Frontal cortex (tissue), 4 donors: ENCODE measurements at places on chromosomes 2 and 18. TPM values are rescaled to one million over a fixed set of nuclear protein-coding genes. Genes with fewer than 3 reads are reported as not detected.

- DNase-seq = no peak
Observed at GRCh38 chr18:6509417-6509816, 94.7 kb upstream of the L3MBTL4 start.

DNA sequence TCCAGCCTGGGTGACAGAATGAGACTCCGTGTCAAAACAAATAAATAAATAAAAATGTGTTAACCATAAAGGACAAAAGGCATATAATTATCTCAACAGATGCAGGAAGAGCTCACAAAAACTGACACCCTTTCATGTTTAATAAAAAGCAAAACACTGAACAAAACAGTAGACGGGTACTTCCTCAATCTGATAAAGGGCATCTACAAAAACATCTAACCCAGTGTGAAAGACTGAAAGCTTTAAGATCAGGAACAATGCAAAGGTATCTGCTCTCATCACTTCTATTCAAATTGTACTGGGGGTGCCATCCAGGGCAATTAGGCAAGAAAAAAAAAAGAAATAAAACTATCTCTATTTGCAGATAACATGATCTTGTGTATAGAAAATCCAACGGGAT lies 11.7 kb upstream of the NCL start:
- DNase-seq = no peak

DNA sequence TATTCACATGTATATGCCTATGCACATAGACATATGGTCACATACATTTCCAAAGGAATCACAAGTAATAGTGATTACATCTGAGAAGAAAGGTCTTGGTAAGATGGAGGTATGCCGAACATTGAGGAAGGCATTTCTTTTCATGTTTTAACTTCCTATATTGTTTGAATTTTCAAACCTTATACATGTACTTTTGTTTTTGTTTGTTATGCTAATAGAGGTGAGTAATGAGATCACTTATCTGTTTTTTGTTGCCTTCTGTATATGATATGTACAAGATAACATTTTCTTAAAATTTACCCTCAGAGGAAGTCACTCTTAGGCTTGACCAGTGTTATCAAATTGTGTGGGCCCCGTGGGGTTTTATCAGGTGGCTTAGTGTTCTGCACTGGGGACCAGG lies 166.5 kb upstream of the OTX1 start:
- no peak for DNase-seq

GRCh38 chr2:205060269-205060668 lies 515.0 kb downstream of the PARD3B start:
- DNase-seq = no peak

DNA sequence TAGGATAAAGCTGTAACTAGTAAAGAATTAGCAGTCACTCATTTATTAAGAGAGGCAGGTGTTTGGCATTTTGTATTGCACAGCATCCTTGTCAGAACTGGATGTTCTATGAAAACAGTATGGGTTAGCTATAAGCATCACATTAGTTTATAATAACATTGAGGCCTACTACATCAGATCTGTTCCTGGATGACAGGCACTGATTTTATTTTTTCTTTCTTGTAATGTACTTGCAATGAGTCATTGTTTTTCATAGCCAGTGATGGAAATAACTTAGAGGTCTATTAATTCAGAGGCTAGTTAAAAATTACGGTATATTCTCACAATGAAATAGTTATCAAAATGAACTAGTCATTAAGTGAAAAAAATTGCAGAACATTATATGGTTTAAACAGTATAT lies 13.0 kb upstream of the RMDN2 start:
- no peak for DNase-seq

DNA sequence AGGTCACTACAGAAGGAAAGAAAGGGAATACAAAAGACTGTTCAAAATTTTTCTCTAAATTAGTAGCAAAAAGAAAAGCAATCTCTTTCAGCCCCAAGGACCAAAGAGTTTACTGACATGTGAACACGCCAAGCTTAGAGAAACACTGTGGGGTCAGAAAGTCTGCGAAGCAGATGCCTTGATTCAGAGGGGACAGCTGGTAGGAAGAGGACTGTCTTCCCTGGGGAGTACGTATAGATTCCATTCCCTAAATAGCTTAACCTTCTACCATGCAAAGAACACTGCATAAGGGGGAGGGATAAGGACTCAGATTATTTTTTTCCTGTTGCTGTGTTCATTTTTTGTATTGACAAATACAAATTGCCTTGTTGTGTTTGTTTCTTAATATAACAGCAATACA lies 96.1 kb downstream of the IRS1 start:
- DNase-seq = no peak

- DNase-seq = no peak
Observed at GRCh38 chr2:4992226-4992625, 700.0 kb upstream of the SOX11 start.

- no peak for DNase-seq
Observed at GRCh38 chr18:71754246-71754645, 789.9 kb downstream of the CBLN2 start.

DNA sequence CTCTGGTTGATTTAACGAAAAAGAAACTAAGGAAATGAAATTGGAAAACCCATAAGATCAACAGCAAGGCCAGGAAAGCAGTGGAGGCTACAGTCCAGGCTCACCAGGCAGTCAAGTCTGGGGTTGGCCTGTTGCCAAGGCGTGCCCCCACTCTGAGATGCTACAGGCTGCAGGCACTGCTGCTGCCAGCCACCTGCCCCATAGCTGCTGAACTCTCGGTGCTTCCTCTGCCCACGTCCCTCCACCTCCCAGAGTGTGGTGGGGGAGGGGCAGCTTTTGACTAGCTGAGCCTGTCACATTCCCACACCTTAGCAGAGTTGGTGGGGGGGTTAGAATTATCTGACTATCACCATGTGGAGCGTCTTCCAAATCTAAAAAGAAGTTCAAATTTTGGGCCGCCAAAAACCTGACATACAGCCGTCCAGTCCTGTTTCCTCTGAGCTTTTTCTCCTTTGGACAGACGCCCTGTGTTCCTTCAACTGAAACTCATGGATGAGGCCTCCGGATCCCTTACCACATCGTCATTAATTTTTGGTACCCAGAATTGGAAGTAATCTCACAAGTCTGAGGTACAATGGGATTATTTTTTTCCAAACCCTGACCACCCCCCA lies 3.9 kb upstream of the SH3RF3 start:
- no peak for DNase-seq

GRCh38 chr2:30487603-30488002 lies 40.6 kb downstream of the LCLAT1 start:
- no peak for DNase-seq

- DNase-seq = no peak
Observed at GRCh38 chr2:240233885-240234502, 93.5 kb upstream of the OTOS start.

DNA sequence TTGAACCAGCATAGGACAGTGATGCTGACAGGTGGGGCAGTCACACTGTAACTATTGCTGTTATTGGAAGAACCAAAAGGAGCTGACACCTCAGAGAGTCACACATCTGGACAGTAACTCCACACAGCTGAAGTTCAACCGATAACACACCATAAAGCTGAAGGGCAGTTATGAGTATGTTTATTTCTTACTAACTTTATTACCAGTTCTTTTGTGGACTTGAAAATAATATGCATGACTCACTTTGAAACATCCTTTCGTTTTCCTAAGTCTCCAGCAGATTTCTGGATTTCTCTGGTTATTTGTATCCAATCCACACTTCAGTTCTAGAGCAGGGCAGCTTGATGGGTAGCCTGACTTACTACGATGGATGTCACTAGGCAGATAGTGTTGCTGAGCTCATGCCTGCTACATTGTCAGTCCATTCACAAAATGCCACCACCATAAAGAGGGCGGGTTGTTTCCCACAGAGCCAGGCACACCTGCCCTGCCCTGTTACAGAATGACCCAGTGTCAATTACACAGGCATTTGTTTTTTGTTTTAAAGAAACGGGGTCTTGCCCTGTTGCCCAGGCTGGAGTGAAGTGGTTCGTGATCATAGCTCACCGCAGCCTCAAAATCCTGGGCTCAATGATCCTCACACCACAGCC lies 8.4 kb upstream of the AGBL5 start:
- DNase-seq = no peak

DNA sequence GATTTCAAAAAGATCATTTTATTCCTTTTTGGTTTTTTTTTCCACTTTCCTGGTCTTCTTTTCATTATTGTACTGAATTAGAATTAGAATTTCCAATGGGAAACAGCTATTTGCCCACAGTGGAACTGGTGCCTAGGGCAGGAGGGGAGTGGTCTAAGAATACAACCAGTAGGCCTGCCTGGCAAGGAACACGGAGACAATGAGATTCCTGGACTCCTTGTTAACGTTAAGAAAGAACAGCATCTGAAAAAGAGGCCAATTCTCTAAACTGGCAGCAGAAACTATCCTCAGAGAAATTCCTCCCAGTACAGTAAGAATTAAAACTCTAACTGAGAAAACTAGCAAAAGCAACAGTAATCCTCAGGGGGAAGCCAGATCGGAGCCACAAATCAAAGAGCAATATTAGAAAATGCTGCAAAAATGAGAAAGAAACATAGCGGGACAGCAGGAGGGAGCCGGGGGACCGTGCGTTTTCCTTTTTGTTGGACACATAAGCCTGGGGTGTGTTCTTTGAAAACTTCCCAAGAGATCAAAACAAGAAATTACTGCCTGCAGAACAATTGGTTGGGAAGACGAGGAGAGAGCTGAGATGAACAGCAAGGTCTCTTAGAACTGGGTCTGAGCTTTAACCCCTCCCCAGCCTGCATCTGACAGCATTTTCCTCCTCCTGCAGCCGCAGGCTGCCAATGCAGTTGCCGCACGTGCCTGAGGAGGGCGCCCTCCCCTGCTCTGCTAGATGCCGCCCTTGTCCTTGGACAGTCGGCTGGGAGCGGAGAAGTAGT lies 776.0 kb downstream of the TSN start:
- no peak for DNase-seq

- DNase-seq = no peak
Observed at GRCh38 chr2:189582809-189583192, 2.2 kb upstream of the SLC40A1 start.

GRCh38 chr2:234435836-234436481 lies 60.9 kb downstream of the ARL4C start:
- DNase-seq = no peak

DNA sequence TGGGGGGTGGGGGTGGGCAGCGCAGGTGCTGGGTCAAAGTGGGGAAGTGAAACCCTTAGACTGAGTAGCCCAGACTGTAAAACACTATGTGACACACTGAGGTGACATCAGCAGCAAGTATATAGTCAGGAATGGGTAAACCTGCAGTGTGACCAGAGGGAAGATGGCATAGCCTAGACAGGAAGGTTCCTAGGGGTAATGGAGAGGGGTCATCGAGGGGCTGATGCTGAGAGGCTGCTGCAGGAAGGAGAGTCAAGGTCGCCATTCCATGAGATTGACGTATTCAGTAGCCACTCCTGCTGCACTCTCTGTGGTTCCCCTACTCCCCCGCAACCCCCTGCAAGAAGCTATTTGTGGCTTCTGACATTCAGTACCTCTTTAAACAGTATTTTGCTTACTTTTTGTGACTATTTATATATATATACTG lies 111.7 kb downstream of the CHST9 start:
- no peak for DNase-seq

- DNase-seq = no peak
Observed at GRCh38 chr2:172597176-172597842, 41.4 kb downstream of the PDK1 start.

DNA sequence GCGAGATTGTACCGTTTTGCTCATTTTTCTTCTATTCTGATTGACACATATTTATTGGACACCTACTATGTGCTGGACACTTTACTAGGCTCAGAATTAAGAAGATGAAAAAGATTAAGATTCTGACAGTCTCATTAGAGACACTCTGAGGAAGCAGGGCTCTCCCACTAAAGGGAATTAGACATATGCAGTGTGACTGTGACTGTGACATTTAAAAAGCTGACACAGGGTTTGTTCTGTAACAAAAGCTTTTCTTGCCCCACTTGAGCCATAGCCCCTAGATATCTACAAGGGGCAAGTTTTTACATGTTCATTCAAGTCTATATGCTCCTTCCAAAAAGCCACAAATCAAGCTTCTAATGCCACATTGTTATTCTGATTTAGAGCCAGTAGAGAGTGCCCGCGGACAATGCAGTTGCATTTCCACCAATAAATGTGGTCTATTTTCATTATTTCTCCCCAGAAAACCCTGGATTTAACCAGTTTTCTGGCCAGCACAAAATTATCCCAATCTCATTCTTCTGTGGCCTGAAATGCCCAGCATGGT lies 9.8 kb downstream of the ARHGAP25 start:
- no peak for DNase-seq

DNA sequence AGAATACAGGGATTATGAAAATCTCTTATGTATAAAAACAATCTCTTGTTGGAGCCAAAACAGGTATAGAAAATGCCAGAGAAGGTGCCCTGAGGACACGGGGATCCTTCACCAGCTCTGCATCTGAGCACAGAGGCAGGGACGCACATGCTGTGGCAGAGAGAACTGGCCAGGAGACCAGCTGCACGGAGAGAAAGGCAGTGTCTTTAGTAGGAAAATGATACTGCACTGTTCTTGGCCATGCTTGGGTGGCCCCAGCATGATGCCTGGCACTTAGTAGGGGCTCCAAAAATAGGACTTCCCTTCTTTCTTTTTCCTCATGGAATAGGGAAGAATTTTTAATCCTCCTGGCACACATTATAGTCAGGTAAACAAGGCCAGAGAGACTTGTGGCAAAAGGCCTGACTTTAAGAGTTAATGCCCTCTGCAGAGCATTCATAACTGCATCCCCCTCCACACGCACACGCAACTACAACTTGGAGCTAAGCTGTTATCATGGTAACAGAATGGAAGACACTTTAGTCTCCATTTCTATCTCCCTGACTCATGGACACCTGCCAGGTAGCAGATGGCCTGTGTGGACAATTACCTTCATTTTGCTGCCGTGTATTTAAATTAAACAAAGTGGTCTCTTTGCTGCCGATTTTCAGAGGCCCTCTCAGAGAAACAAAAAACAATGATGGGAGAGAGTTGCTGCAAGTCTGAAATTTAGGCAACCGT lies 59.7 kb upstream of the DNMT3A start:
- DNase-seq = no peak

DNA sequence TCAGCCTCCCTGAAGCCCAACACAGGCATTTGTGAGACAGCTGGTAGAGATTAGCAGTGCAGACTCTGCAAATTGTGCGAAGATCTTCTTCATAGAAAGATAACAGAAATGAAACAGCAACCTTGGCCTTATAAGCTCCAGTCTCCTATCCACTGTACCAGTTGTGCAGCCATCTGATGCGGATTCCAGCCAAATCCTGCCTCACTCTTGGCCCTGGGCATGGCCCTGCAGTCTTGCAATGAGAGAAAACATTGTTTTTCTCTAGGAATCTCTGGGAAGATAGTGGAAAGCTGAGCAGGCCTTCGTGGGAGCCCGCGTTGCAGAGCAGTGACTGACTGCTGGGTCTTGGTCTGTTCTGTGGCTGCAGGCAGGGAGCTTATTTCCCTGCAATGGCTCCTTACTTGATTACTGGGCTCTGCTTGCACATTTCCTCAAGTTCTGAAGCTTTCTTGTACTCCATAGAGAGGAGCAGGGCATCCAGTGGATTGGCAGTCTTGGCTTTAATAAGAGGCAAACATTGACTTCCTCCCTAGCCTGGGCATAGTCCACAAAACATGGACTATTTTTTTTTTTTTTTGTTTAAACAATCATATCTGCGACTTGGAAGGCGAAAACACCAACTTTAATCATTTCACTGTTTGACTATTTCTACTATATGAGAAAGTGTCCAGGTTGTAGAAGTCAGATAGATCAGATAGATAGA lies 193.0 kb downstream of the ACTR3 start:
- DNase-seq = no peak

GRCh38 chr18:8945514-8945913 lies 157.0 kb upstream of the NDUFV2 start:
- DNase-seq = no peak

IL1F10 gene
- not detected for total RNA-seq

PLA2R1 gene
- 1.6 TPM for total RNA-seq

MEP1B gene
- total RNA-seq = 0.41 TPM

RBFA gene
- total RNA-seq = 37.1 TPM

MLPH gene
- 0.82 TPM for total RNA-seq

UGT1A1 gene
- total RNA-seq = not detected

LRRC30 gene
- not detected for total RNA-seq
